ENCODE measurements at places on chromosomes 11 and 22.

DNA sequence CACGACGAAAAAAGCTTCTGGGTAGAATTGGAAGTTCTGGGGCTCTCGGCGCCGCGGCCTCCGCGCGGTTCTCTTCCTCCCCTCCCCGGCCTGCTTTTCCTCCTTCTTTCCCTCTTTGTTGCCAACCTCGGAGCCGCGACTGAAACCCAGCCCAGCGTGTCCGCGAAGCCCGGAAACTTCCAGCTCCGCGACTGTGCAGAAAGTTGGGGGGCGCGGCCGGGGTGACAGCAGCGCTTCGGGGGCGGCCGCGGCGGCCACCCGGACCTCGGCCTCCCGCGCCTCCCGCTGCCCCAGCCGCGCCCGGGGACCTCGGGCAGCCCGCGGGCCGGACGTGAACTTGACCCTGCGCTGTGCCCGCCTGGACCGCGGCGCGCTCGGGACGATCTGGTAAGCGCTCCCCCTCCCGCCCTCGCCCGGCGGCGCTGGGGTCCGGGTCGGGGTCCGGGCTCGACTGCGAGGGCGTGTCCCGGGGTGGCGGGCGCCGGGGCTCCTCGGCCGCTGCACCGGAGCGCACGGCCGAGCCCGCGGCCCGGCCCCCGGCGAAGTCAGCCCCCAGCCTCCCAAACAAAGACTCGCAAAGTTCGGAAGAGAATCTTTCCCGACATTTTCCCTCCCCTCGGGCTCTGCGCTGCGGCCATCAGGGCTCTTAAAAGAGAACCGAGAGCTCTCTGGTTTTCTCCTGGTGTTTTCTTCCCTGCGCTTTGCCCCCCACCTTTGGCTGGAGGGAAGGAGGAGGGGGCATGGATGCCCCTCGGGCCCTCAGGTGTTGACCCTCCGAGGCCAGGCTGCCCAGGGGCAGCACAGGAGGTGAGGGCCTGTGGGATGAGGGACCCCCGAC is 67.9 kb upstream of the WNT7B start:
- no peak for DNase-seq

DNA sequence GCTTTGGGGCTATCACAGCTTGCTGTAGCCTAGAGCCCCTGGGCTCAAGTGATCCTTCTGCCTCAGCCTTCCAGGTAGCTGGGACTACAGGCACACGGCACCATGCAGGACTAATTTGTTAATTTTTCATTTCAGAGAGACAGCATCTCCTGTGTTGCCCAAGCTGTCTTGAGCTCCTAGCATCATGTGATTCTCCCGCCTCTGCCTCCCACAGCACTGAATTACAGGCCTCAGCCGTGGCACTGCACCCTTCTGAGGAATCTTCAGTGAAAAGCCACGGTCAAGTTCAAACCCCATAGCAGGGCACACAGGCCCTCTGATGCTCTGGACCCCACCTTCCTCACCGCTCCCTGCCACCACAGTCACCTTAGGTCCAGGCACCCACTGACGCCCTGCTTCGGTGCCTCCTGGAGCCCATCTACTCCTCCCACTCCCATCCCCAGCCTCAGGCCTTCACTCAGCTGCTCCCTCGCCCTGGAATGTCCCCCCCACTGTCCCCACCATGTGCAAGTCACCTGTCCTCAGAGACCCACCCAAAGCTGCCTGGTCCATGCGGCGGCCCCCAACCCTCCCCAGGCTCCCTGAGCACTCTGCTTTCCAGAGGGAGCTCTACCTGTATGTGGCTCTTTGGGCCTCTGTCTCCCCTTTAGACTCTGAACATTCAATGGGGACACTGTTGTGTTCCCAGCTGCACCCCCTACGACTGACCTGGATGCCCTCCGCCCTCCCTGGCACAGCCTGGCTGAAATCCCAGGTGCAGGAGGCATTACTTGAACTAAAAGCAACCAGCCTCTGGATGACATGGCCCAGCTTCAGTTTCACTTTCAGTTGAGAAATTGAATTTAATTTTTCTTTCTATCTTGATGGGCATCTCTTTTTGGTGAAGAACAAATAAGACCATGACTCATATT is 1.6 kb downstream of the APOL2 start:
- DNase-seq, result peak; percentile 45

DNA sequence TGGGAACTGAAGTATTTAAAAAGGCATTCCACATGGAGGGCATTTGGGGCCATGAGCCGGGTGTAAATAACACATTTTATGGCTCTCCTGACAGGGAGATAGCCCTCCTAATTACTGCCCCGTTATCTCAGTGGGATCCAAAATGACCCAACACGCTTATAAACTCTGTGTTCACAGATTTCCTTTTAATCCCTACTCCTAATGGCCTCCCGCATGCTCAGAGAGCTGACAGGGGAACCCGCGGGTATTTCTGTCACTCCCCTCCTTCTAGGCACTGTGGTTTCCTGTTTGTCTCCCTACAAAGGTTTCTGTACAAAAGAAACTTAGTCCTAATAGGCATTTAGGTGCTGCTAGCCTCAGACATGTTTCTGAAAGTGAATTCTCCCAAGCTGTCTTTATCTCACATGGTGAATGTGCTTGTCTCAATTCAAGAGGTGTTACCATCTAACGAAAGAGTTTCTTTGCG is 202.8 kb upstream of the SEZ6L start:
- DNase-seq, result no peak

DNA sequence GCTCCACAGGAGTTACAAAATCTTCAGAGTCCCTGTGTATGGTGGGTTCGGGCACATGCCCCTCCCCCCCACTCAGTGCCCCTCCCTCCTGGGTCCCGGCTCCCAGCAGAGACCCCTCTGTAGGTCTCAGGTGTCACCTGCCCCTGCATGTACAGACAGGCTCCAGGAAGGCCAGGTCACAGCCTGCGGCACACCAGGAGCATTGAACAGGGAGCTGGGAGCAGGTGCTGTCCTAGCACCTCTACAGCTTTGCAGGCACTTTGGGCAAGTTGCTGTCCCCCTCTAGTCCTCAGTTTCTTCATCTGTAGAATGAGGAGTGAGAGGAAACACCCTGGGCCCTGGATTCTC is 80.1 kb upstream of the RTL6 start:
- no peak for DNase-seq

DNA sequence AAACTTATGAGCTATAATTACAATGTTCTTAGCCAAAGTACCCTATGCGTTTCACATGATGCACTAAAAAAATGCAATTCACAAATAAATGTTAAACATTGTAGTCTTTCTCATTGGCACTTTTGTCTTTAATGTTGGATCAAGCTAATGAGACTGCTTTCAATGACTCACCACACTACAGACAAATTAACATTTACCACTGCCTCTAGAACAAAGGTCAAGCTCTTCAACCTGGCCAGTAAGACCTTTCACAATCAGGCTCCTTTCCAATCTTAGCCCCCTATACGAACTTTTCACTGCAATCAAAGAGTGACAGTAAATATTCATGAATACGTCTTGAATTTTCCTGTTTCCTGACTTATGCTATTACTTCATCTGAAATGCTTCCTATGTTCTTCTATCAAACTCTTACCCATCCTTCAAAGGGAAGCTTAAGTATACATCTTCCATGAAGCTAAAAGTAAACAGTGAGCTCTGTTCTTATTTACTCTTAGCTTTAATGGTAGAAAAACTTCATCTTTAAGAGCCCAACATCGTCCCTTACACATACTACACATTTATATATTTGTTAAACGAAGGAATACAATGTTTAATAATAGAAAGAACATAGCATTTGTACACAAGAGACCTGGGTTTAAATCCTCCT is 326.6 kb upstream of the PITPNB start:
- no peak for DNase-seq

- DNase-seq, result no peak
These were observed 12.2 kb downstream of the TMPRSS13 start for GRCh38 chr11:117916956-117917355.

DNA sequence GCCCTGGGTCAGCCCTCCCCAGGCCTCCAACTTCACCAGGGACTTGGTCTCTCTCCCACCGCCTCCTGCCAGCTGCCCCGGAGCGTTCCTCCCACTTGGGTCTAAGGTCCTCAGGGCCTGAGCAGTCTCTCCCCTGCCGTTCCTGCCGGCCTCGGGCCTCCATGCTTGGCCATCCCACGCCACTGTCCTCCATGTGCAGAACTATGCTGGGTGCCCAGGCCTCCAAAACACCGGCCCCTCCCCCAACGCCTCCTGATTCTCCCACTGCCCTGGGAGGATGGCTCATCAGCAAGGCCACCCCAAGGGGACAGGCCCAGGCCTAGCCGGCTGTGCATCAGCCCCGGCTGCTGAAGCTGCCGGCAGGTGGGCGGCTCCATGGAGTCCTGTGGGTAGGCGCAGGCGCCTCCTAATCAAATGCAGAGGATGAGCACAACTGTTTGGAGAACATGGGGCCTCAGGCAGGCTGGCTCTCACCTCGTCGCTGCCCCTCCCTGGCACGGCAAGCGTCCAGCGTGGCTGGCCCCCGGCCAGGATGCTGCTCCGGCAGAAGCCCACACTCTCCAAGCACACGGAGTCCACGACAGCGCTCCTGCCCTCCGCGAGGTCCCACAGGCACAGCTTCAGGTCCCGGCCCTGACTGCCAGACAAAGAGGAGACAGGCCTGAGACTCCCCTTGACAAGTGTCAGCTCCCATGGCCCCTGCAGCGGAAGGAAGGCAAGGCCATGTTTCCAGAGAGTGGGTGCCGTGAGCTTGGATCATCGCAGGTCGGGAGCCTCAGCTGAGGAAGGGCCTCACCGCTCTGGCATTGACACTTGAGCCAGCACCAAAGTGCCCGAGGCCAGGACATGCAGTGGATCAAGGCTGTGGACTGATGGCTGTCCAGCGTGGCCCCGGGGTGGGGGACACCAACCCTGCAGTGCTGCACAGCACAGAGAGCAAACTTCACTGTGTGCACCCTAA is 42.6 kb downstream of the GNB1L start:
- DNase-seq, result no peak

GRCh38 chr11:121253951-121254350 is 38.6 kb upstream of the SC5D start:
- no peak for DNase-seq

- DNase-seq, result no peak
These were observed 2.2 kb downstream of the ZBTB16 start for GRCh38 chr11:114061681-114062049.

GRCh38 chr11:18522388-18522787 is 4.4 kb downstream of the TSG101 start:
- peak; percentile 44 for DNase-seq

DNA sequence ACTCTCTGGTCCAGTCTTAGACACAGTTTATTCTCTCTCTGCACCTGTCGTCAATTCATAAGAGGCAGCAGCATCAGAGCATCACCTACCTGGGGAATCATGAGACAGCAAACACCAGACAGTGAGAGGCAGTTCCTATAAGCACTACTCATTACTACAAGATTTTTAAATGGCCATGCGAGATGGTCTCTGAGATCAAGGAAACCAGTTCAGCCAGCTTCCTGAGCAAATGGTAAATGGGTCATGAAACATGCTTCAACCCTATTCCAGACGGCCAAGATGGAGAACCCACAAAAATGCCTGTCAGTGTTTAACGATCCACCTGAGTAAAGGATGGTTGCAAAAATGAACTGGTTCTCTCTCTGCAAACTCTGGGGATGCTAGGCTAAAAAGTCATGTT is 52.9 kb downstream of the SYTL2 start:
- no peak for DNase-seq
